ENCODE measurements at places on chromosomes 5 and 9.

DNA sequence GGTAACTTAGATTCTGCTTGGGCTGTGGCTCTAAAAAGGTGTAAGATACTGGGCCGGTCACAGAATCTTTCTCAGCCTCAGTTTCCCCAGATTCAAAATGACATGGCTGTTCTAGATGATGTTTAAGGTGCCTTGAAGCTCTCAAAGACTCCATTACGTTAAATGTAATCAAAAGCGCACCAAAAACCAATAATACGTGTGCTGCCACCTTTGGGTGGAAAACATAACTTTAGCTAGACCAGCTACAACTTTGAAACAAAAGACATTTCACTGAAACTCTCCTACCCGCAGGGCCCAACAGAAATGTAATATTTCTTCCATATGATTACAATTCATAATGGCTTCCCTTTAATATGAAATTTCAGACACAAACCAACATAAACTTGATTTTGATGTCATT, 35.0 kb upstream of the PCSK5 start:
- DNase-seq = no peak

GRCh38 chr9:126290871-126291270, 35.8 kb upstream of the MVB12B start:
- no peak for DNase-seq

DNA sequence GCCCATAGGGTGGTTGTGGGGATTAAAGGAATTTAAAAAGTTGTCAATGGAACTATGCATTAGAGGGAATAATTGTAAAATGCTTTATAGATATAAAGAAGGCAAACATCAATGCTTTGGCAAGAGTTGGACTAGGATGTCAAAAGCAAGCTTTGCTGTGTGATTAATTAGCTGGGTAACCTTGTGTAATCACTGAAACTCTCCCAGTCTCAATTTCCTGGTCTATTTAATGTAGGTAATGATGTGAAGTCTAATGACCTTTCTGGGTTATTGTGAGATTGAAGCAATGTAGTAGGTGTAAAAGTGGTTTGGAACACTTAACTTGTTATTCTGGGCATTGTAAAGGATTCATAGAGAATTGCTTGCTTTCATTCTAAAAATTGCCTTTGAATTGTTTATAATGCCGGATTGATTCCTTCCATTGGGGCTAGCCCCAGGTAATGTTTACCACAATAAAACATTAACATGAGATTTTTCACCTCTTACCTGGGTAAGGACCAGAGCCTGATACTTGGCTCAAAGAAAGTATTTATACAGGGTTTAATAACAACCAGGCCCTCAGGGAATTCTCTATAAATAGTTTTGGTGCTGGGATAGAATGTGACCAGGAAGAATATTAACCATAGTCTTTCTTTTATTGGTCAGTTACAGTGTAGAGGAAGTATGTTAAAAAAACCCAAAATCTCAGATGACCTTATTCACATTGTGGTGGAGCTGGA, 30.0 kb upstream of the CLINT1 start:
- no peak for DNase-seq

GRCh38 chr5:113215401-113216060, 219.3 kb downstream of the TSSK1B start:
- DNase-seq = no peak
